ENCODE measurements at places on chromosomes 5 and 9.

GRCh38 chr9:84374516-84374915 is 34.0 kb upstream of the SLC28A3 start:
- no peak for DNase-seq

DNA sequence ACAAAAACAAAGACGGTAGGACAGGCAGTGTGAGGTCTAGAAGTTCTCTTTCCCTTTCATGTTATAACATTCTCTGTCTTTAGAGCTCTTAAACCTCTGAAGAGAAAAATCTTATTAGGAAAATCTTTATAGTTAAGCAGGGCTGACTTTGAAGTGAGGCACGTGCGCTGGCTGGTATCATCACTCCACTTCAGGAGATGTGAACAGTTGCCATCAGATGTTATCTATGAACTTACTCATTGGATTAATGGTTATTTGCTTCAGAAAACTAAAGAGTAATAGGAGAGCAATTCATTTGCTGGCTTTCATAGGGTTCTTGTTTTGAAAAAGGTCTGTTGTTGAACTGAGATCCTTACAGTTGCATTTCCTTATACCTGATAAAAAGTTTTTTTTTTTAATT is 25.7 kb downstream of the LRRTM2 start:
- peak; percentile 22 for DNase-seq

GRCh38 chr9:137632230-137633161 is 13.7 kb downstream of the EHMT1 start:
- DNase-seq = no peak

- DNase-seq = peak; percentile 65
Observed at GRCh38 chr9:20538956-20539355, 83.3 kb downstream of the MLLT3 start.

DNA sequence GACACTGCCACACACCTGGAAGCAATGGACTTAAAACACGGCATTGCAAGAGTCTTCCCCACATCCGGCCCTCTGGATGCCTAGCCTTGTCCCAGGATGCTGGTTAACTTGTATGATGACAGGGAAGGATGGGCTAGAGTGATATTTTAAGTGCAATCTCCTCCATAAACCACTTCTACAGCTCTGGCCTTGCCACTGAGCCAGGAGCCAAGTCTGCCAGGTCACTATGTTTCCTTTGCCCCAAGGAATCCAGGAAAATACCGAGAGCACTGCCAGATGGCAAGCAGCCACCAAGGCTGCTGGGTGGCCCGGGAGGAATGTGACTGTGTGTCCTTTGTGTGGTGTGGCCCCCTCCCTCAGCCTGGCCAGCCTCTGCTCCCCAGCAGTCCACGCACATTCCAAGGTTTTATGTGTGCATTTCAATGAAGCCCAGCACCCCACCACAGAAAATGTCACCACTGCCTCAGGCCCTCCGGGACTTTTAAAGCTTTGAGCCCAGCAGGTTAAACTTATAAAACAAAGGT is 106.0 kb downstream of the FRMD3 start:
- DNase-seq = no peak

DNA sequence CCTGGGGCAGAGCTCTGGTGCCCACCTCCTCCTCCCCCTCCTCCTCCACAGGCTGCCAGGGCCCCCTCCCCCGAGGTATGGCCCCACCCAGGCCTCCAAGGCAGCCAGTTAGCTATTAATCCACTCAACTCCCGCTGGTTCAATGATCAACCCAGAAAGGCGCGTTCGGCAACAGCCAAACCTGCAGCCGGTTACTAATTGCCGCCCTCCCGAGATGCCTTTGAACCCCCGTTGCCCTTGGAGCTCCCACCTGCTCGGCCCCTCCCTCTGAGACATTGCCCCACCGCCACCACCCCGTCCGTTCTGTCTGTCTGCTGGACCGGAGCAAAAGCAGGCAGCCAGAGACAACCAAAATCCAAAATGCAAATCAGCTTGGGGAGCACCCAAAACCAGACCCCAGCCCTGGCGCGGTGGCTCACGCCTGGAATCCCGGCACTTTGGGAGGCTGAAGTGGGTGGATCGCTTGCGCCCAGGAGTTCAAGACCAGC is 25.8 kb downstream of the NOTCH1 start:
- no peak for DNase-seq

DNA sequence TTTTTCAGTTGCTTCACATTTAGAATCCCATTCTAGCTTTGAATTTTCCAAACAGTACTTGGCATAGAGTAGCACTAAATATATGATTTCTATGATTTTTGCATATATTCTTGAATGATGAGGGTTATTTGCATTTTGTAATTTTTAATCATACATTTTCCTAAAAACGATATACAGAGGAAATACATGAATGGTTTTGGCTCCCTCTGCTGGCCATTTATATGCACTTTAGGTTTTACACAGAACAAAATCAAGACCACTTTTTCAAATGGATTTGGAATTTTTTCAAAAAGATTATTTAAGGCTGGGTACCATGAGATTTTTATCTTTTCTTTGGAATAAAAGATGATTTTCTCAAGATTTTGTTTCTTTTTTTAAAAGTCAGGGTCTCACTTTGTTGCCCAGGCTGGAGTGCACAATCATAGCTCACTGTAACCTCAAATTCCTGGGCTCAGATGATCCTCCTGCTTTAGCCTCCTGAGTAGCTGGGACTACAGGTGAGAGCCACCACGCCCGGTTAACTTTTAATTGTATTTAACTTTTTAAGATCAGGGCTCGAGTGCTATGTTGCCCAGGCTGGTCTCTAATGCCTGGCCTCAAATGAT is 16.7 kb upstream of the COMMD10 start:
- peak; percentile 16 for DNase-seq

DNA sequence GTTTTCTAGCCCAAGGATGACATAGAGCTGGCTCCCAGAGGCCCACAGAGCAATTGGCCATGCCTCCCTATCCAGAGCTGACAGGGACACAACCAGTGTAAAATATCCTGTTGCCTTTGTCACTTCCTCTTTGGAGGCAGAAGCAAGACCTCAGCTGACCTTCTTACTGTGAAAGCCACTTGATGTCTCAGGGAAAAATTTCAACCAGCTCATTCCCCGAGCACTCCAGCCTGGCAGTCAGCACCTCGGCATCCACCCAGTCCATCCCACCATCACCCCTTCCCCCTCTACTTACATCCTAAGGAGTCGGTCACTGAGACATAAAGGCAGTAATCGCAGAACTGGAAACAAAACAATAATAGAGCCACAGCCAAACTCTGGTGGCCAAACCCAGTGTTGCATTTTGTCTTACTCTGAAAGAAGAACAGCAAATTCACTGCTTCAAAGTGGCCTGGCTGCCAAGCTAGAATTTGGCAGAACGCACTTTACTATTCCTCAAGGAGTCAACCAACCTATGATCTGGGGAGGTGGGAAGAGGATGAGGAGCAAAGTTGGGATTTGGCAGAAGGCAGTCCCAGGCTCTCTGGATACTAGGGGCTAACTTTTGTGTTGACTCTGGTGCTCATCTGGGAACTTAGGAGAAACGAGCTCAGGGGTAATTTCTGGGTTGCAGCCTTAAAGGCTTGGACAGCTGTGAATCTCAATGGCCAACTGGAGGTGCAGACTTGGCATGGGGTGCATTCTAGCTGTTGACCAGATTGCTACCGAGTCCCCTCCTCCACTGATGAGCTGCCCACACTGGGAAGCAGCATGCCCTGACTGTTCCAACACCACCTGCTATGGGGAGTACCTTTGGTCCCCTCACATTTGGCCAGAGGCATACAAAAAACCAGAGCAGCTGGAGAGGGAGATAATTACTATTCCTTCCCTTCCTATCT is 13.6 kb downstream of the NIPAL4 start:
- no peak for DNase-seq

Measured in NCI-H226 (cell line).